Stimulated activated CD8-positive, alpha-beta memory T cell treated with anti-CD3 and anti-CD28 coated beads, Interleukin-4, amount 100 ng/mL, for 1 hour (primary cell): ENCODE measurements at places on chromosomes 3 and 15.

- no peak for DNase-seq
Measured at GRCh38 chr15:58779554-58779953, 8.5 kb downstream of the MINDY2 start.

DNA sequence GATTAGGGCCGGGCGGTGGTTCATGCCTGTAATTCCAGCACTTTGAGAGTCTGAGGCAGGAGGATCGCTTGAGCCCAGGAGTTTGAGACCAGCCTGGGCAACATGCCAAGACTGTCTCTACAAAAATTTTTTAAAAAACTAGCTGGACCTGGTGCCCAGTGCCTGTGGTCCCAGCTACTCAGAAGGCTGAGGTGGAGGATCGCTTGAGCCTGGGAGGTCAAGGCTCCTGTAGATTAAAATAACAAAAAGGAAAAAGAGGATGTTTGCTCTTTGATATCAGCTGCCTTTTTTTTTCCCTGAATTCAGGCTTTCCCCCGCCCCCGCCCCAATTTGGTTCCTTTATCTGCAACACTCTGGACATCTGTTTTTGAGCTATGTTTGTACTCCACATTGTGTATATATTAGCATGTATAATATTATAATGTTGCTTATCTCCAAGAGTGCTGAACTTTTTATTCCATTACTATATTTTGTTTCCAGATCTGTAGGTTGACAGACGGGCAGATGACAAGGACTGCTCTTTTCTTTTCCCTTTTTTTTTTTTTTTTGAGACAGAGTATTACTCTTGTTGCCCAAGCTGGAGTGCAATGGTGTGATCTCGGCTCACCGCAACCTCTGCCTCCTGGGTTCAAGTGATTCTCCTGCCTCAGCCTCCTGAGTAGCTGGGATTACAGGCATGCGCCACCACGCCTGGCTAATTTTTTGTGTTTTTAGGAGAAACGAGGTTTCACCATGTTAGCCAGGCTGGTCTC lies 4.6 kb downstream of the SNAP23 start:
- DNase-seq = no peak

GRCh38 chr3:174755833-174756829 lies 103.0 kb upstream of the NAALADL2 start:
- DNase-seq = no peak

GRCh38 chr3:143951351-143951971 lies 20.2 kb upstream of the DIPK2A start:
- DNase-seq = no peak

DNA sequence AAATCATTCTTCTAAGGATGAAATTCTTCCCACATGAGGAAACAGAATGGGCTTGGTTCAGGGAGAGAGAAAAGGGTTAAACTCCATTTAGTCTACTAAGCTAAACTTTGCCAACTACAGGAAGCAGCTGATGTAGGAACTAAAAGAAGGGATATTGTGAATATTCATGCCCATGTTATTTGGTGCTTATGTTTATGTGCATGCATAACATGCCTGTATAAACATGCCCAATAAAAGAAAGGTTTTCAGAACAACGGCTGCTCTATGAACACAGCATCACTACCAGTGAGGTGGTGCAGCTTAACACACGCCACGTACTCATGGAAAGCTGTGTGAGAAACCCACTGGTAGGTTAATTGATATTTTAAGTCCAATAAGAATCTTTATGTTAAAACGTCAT lies 59.4 kb upstream of the VGLL4 start:
- no peak for DNase-seq

DNA sequence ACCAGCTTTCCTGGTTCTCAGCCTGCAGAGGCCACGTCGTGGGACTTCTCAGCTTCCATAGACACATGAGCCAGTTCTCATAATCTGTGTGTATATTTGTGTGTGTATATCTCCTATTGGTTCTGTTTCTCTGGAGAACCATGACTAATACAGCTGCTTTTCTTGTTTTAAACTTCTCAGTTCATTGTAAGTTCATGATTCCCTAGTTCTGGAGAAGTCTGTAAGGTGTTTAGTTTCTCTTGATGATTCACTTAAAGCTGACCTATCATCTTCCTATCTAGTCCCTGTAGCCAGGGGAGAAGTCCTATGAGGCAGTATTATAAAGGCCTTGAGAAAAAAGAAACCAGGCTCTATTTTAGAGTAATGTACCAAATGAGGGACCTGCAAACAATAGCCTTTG lies 147.7 kb downstream of the RYR3 start:
- no peak for DNase-seq

- DNase-seq = no peak
Measured at GRCh38 chr3:88807491-88808105, 299.8 kb upstream of the EPHA3 start.

GRCh38 chr15:59295261-59296001 lies 77.2 kb downstream of the MYO1E start:
- no peak for DNase-seq

- DNase-seq = no peak
Measured at GRCh38 chr3:133328373-133328772, 71.5 kb upstream of the BFSP2 start.

DNA sequence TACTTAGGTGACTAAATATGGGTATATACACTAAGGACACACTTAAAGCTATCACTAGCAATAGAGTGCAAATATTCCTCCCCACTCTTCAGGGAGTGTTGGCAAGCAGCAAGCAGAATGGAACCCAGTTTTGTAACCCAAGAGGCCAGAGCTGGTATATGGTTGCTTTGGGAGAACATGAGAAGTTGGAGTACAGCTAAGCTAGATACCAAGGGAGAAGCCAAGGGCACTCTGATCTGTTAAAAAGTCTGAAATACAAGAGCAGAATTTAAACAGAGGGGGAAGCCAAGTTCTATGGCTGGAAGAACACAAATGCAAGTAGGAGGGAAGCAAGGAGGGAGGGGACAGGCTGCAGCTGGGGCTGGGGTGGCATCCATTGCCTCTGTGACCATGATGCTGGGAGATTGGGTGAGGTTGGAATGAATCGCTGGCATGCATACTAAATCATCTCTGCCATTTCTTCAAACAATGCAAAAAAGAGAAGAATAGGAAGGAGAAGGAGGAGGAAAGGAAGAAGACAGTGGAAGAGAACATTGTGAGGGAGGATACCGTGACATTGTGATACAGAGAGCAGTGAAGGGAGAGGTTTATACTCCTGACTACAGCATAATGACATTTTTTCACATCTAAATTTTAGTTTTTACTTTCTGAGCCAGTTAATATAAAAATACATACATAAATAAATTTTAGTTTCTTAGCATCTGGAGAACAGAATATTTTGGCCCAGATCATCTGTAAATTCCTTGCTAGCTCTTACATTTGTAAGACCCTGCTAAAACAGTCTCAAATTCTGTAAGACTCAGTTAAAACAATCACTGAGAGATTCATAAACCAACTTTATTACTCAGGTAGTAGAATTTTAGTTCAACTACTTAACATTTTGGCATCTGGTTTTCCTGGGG lies 9.0 kb upstream of the ANXA2 start:
- no peak for DNase-seq

DNA sequence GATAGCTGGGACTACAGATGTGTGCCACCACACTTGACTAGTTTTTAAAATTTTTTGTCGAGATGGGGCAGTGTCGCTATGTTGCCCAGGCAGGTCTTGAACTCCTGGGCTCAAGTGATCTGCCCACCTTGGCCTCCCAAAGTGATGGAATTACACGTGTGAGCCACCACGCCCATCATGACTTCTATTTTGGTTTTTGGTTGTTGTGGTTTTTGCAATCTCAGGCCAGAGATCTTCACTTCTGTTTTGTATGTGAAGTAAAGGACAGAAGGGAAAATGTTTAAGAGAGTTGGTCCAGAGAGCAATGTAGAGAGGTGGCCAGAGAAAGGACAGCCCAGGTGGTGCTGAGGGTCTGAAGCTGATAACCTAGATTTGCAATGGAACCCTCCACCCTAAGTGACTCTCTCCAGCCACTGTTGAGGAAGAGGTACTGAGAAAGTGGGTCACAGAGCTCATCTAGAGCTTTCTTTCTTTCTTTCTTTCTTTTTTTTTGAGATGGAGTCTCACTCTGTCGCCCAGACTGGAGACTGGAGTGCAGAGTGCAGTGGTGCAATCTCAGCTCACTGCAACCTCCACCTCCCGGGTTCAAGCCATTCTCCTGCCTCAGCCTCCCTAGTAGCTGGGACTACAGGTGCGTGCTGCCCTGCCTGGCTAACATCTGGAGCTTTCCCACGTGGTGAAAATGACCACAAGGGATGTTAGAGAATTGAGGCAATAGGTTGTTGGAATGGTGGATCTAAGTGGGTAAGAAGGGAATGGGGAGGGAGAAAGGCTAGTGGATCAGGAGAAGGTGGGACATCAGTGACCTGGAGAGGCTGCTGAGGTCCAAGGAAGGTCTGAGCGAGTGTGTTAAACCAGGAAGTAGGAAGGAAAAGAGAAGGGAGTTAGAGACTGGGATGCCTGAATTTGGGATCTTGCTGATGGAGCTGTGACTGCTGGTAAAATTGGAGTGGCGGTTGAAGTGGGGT lies 22.4 kb upstream of the SEMA4B start:
- no peak for DNase-seq

GRCh38 chr15:50425219-50425618 lies 1.0 kb downstream of the USP8 start:
- DNase-seq = no peak

DNA sequence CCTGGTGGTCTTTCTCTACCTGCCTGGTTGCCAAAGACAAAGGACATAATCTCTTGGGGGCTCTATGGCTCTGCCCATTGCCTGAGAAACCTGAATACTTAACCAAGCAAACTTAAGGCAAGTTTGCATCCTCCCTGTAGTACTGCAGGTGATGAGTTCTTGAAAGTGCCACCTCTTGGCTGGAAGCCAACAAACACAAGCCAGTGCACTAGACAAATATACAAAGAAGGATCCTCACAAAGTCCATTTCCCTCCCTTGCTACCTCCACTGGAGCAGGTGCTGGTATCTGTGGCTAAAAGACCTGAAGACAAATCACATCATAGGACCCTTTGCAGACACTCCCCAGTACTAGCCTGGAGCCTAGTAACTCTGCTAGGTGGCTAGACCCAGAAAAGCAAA lies 772.3 kb downstream of the SI start:
- no peak for DNase-seq
